ENCODE measurements at places on chromosomes 1 and 21.

DNA sequence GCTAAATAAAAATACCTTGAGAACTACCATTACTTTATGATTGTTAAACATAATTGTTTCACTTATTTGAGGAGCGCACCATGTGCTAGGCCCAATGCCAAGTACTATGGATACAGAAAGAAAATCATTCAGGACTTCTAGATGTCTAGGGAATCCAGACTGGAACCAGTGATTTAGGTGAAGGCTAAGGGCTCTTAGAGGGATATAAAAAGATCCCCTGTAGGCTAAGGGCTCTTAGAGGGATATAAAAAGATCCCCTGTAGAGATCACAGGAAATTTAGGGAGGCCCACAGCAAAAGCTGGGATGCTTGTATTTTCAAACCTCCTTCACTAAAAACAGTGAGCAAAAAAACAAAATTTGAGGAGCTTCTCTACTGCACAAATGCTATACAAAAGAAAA is 6.7 kb downstream of the TOR1AIP2 start:
- DNase-seq = no peak

- DNase-seq = no peak
Observed at GRCh38 chr1:1073743-1074587, at the start of gene RNF223. RNF223 (minus strand) TSS chr1:1074306; CDS start chr1:1072566, 1,740 bp downstream.

GRCh38 chr1:159849626-159850366 is 12.7 kb downstream of the VSIG8 start:
- no peak for DNase-seq

DNA sequence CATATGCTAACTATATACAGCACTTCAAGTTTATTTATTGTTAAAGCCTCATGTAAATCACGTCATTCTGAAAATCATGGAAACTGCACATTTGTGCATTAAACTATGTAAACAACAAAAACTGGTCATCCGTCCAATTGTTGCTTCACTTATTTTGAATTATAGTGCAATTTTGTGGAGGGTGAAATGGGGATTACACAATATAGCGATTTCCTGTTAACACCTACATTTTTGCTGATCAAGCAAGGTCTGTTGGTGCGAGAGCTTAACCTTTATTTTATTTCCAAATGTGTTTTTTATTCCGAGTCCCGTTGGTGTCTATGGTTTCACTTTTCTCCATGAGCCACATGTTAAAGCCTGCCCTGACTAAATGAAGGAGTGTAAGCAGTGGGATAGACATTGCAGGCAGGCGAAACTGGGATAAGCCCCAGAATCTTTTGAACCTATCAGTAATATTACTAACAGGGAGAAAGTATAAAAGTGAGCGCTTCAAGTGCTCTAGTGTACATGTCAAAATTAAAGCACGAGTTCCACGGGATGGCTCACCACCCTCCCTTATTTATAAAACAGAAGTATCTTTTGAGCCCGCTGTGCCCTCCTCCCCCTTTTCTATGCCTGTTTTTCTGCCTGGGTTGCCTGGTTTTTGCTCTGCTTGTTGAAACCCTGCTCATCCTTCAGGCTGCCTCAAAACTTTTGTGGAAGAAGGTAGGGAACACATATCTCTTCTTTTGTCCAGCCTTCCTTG is 120.7 kb downstream of the NFIA start:
- no peak for DNase-seq

GRCh38 chr1:29960156-29960755 is 723.9 kb downstream of the PTPRU start:
- no peak for DNase-seq

DNA sequence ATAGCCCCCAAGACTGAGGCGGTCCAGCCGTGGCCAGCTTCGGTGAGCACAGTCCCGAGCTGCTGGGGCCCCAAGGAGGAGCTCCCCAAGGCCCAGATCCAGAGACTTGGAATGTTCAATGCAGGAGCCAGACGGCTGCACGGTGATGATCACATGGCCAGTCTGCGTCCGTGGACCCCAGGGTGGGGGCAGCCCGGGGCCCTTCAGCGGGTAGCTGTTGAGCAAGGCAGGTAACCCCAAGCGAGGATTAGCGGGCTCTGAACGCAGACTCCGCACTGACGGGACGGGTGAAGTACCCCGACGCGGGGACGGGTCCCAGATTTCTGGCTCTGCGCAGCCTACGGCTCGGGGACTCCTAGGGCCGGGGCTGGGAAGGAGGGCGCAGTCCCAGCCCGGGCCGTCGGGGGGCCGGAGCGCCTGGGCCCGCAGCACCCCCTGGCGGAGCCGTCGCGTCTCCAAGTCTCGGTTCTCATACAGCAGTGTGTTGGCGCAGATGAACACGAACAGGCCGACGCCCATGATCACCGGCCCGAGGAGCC is 2.7 kb downstream of the TMEM200B start:
- peak; percentile 79 for DNase-seq

DNA sequence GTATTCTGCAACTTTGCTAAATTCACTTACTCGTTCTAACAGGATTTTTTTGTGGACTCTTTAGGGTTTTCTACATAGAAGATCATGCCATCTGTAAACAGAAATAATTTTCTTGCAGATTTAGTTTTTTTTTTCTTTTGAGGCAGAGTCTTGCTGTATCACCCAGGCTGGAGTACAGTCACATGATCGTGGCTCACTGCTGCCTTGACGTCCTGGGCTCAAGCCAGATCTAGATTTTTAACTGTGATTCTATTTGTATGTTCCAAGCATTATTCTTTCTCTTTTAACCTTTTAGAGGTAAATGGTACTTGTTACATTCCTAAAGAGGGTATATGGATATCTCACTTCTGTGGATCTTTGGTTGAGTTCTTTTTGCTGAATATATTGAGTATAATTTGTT is 18.6 kb downstream of the FABP3 start:
- no peak for DNase-seq

- no peak for DNase-seq
Observed at GRCh38 chr1:59022799-59023198, 239.0 kb upstream of the JUN start.

- DNase-seq = no peak
Observed at GRCh38 chr1:45800899-45801298, 2.5 kb upstream of the MAST2 start.

- DNase-seq = no peak
Observed at GRCh38 chr1:50981741-50982140, 11.7 kb downstream of the CDKN2C start.
